ENCODE measurements at places on chromosomes 3 and 15.

DNA sequence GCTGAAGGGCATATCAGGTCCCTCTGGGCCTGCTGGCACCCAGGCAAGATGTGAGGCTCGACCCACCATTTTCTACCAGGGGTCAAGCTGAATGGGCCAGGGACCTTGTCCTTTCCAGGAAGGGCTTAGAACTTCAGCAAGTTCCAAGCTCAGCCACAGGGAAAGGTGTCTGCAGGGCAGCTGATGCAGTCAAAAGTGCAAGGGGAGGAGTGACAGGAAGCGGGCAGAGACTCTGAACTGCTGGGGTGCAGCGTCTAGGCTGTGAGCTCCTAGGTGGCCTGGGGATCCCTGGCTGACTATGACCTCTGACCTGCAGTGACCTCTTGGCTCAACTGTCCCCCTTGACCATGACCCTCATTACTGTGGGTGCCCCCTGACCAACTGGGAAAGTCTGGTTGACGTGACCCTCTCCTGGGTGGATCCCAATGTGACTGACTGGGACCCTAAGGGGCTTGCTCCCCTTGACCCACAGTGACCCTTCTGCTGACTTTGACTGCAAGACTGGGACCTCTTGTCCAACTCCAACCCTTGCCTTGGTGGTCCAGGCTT, 14.4 kb upstream of the SEC13 start:
- DNase-seq: no peak

GRCh38 chr3:79039192-79039591, 728.6 kb downstream of the ROBO1 start:
- no peak for DNase-seq

DNA sequence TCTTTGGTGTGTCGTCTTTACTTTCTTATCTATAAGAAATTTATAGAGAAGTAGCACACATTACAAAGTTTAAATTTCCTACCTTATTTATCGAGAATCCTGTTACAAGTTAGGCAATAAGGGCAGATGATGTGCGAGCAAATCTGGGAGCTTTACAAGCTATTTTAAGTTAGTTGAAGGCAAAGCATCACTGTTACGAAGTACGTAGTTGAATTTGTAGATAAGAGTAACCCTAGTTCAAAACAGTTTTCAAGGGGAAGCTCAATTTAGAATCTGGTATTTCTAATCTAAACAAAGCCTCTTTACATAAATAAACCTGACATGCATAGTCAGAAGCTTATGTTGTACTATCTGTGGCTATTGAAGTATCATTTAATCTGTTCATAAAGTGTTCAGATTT, 8.4 kb downstream of the KBTBD8 start:
- no peak for DNase-seq

GRCh38 chr15:87959662-87960061, 296.9 kb downstream of the NTRK3 start:
- no peak for DNase-seq

- DNase-seq: no peak
Observed at GRCh38 chr15:87118435-87118834, 1038.8 kb downstream of the AGBL1 start.

DNA sequence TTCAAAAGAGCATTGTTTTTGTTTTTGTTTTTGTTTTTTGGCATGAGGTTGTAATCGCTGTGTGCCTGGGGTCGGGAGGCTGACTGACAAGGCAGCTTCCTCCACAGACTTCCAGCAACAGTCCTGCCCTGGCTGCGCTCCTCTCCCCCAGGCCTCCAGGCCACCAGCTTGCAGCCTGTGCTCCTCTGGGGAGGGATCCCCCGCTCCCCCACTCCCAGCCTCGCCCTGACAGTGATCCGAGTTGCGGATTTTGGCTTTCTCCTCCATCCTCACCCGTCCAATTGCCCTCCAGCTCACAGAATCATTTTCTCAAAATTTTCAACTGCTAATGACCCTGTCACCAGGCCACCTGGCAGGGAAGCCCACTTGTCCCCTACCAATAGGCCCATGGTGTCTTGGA, 36.5 kb upstream of the PCSK6 start:
- no peak for DNase-seq
